ENCODE measurements at places on chromosomes 6 and 20.

DNA sequence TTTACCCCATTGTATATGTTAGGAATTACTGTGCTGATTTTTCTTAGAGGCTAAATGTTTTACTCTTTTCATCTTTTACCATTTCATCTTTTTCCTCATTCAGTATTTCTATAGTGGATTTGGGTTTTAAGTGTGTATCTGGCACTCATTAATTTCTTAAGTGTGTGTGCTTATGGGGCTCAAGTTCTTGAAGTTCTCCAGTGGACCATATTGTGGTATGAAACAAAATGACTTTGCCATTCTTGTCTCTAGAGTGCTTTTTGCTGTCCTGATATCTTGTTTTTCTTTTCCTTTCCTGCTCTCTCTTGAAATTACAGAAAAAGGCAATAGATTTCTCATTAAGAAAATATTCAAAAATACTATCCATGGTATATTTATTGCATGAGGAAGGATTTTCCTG, 123.1 kb downstream of the ARID1B start:
- no peak for DNase-seq

- no peak for DNase-seq
Observed at GRCh38 chr20:44040202-44040915, 125.7 kb downstream of the TOX2 start.

DNA sequence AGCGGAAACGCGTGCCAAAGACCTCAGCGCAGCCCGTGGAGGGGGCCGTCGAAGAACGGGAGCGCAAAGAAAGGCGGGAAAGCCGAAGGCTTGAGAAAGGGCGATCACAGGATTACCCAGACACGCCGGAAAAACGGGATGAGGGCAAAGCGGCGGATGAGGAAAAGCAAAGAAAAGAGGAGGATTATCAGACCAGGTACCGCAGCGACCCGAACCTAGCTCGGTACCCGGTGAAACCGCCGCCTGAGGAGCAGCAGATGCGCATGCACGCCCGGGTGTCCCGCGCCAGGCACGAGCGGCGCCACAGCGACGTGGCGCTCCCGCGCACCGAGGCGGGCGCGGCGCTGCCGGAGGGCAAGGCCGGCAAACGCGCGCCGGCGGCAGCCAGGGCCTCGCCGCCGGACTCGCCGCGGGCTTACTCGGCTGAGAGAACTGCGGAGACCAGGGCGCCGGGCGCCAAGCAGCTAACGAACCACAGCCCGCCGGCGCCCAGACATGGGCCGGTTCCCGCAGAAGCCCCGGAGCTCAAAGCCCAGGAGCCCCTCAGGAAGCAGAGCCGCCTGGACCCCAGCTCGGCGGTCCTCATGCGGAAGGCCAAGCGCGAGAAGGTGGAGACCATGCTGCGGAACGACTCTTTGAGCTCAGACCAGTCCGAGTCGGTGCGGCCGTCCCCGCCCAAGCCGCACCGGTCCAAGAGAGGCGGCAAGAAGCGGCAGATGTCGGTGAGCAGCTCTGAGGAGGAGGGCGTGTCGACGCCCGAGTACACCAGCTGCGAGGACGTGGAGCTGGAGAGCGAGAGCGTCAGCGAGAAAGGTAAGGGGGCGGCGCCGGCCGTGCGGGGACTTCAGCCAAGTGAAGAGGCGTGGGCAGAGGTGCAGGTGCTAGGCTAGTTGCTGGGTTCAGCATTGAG, 296.2 kb downstream of the RIMS1 start:
- no peak for DNase-seq

GRCh38 chr6:122631571-122632249, 21.5 kb downstream of the PKIB start:
- no peak for DNase-seq

DNA sequence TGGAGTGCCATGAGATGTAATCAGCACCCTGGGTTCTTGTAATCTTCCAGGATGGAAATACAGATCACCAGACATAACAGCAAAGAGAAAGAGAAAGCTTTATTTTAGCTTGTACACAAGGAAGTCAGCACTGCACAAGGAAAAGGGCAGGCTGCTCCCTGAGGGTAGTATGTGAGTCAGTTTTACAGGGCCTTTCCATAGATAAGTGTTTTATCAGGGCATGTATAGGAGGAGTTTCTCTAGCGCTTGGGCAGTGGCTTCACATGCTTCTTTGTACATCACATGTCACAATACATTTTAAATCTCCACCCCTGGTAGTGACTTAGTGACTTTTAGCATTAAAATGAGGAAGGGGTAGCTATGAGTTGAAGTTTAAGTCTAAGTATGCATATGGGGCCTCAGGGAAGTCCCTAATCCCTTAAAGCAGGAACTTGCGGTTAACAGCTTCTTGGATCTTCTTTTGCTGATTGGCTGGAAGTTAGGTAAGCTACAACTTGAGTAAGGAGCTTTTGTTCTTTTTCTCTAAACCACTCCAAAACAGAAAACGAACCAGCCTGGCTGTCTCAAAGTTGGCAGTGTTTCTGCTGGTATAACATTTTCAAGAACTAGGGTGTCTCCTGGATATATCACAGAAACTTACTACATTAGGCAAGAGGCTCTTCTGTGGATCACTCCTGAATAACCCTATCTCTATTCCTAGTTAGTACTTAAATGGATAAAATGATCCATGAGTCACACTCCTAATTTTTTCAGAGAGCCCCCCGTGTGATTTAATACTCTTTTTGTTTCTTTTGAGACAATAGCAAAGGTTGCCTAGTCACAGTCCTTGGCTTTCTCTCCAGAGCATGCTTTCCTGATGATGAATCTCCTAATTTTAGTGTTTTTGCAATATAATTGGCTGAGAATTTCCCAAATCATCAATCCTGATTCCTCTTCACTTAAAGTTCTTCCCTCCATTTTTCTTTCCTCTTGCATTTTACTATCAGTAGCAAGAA, 60.2 kb downstream of the MRAP2 start:
- DNase-seq, result no peak

DNA sequence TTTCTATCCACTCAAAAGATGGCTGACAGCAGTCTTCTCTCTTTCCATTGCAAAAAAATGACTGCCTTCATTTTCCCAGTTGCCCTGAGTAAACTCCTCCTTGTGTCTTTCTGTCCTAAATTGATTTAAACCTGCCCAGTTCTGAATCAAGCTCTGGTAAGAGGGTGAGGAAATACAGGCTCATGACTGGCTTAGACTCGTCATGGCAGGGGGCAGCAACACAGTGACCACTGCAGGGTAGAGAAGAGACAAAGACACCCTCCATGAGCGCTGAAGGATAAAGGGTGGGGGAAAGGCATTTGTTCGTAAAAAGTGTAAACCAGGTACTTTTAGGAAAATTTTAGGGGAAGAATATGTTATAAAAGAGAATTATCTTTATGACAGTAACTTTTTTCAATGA, 738.2 kb upstream of the FLRT3 start:
- DNase-seq, result no peak

DNA sequence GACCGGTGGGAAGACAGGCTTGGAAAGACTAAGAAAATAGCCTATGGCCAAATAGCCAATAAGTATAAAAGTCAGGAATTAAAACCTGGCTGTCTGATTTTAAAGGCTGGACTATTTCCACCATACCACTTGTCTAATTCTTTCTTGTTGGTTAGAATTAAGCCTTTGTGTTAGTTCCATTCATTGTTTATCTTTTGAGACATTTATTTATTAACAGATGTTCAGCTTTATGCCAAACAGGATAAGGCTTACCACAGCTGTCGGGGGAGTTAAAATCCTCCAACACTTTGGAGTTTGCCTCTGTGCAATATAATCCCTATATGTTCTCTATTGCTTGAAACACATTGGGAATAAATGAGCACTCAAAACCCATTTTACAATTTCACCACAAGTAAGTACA, 208.3 kb downstream of the TMEM200A start:
- DNase-seq, result no peak

DNA sequence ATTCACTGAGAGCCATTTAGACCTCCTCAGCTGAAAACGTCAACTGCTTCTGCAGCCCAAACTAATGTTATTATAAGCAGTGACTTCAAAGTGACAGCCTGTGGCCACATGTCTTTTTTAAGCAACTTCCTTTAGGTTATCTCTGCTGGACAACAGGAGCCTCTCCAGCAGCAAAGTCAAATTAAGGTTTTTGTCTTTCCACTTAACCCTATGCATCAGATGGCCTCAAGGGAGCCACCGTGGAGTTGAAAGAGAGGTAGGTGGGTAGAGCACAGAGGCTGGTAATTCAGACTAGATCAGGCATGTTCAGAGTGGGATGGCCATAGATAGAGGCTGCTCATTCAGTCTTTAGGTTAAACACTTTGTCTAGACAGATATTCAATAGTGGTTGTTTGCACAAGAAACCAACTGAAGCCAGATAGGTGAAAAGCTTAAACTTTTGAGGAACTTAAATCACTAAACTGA, 300.6 kb upstream of the ECI2 start:
- DNase-seq, result no peak

GRCh38 chr20:32201296-32201976, 6.1 kb downstream of the PLAGL2 start:
- DNase-seq, result no peak

- DNase-seq, result no peak
Observed at GRCh38 chr20:29878281-29878741, 1379.2 kb upstream of the DEFB115 start.

DNA sequence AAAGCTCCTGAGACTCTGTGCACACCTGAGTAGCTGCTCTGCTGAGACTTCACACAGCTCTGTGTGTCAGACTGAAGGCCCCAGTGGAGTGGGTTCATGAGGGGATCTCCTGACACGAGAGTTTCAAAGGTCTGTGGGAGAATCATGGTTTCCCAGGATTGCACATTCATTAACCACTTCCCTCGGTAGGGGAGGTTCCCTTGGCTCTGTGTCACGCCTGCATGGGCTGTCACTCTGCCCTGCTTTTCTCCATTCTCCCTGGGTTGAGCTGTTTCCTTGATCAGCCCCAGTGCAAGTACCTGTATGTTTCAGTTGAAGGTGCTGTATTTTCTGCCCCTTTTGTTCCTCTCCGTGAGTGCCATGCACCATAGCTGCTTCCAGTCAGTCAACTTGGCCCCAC, 236.9 kb downstream of the EPM2A start:
- no peak for DNase-seq
